ENCODE measurements at places on chromosomes 1 and 21.

DNA sequence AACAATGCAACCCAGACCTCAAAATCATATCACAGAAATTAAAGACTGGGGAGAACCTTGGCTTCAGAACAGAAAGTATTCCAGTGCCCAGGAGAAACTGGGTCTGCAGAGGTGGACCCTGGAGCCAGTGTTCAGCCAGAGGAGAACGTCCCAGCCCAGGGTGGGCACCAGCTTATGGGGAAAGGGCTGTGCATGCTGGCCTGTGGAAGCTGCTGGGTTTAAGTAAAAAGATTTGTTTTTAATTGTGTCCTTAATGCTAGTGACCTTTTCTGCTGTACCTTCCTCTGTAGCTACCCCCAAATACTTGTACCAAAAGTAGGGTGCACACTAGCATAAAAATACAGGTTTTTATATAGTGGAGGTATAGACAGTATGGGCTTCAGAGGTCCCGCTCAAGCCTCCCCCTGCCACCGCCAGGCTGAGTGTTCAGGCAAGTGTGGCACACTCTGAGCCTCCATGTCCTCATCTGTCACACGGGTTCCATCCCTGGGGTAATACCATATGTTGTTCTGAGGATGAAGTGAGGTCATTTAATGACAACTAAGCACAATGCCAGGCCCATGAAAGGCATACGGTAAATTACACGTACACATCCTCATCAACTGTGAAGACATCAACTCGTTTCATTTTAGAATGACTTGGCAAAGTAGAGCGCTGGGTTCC lies 47.0 kb downstream of the SLC37A1 start:
- no peak for DNase-seq

DNA sequence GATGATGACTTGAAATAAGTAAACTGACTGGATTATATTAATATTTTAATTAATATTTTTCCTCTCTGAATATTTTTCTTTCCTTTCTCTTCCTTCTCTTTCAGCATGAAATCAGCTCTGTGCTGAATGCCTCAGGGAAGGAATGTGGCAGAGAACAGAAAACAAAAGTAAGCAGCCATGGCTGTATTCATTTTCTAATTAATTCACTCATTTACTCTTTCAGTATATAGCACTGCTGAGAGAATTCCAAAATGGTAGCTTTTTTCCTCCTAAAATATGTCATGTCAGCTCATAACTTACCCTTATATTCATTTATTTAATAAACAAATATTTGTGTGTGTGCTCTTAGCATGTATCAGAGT lies 522.5 kb downstream of the PTPRC start:
- no peak for DNase-seq

- DNase-seq, result no peak
Measured at GRCh38 chr1:34876406-34876805, 16.9 kb upstream of the SMIM12 start.

- DNase-seq, result no peak
Measured at GRCh38 chr1:113887402-113888175, at the start of gene BCL2L15. Gene BCL2L15 (minus strand): TSS chr1:113887581. CDS start chr1:113887375, 206 bp downstream.
